ENCODE measurements at places on chromosomes 5 and 9.

GRCh38 chr5:14056039-14056438, 87.1 kb upstream of the TRIO start:
- DNase-seq, result no peak

- peak; percentile 48 for DNase-seq
Observed at GRCh38 chr9:33924978-33925797, 108.2 kb downstream of the UBE2R2 start.

DNA sequence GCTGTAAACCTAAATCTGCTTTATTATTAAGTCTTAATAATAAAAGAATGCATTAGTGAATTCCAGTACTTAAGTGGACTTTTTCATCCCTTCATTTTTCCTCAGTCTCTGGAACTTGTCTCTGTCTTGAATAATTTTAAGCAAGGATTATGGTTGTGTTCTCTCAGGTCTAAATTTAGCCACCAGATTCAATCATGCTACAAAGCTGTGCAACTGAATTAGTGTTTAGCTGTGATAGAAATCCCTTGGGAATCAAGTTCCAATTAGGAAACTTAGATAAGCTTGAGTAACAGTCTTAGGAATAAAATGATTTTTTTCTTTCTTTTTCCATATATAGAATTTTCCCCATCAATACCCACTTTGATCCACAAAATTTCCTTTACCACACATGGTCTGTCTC, 104.3 kb downstream of the PLPPR1 start:
- no peak for DNase-seq

GRCh38 chr5:100691085-100691484, 155.9 kb downstream of the FAM174A start:
- no peak for DNase-seq

DNA sequence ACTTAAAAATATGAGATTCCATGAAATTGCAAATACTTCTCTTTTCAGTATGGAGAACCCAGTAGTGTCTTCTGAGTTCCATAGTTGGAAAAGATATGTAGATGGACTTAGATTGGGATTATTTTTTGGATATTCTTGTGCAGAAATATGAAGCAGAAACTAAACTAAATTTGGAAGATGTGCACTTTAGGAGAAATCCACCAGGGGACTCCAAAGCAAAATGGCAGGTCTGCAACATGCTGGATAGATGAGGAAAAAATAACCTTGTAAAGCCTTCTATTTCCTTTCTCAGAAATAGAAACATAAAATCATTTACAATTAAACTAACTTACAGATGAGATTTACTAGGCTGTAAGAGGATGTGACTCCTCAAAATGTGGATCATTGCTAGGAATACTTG, 49.2 kb upstream of the MINAR2 start:
- no peak for DNase-seq

DNA sequence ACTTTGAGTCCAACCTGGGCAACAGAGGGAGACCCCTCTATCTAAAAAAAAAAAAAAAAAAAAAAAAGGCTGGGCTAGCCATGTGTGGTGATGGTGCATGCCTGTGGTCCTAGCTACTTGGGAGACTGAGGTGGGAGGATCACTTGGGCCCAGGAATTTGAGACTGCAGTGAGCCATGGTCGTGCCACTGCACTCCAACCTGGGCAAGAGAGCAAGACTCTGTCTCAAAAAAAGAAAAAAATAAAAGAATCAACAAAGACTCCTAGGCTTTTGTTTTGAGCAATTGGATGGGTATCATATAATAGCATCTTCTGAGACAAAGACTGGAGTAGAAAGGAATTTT, 481.7 kb upstream of the PAPPA start:
- DNase-seq, result no peak

GRCh38 chr5:115738830-115739229, 77.6 kb downstream of the CDO1 start:
- no peak for DNase-seq

DNA sequence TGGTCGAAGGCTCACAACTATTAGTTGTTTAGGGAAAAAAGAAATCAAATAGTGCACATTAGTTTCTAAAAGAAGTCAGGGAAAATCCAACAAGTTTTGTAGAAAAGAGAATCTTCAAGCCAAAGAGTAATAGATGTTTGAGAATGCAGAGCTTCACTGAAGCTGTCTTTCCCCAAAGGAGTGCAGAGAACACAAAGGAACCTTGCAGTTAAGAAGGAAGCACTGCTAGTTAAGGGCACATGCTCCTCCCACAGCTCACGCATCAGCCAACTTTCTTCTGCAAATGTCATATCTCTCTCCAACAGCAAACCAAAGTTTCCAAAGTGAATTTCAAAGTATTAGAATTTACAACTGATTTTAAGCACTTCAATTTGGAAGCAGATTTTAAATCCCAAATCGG, 116.4 kb upstream of the FST start:
- no peak for DNase-seq

DNA sequence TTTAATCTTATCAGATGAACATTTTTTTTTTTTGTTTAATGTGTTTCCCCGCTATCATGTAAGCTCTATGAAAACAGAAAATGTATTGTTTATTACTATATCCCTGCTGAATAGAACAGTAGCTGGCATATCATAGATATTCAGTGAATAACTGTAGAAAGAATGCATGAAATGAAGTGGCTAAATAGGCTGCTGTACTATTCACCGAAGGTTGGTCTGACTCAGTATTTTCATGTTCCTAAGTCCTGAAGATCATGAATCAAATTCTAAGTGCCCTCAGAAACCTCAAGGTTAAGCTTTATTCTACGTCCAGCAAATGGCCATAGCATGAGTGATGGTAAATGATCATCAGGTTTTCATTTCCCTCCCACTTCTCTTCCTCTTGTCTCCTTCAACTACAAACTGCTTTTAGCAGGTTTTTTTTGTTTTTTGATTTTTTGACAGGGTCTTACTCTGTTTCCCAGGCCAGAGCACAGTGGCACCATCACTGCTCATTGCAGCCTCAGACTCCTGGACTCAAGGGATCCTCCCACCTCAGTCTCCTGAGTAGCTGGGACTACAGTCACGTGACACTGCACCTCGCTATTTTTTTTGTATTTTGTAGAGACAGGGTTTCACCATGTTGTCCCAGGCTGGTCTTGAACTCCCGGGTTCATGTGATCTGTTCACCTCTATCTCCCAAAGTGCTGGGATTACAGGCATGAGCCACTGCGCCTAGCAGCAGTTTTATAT, 19.1 kb upstream of the ZFAND5 start:
- no peak for DNase-seq

- DNase-seq, result no peak
Observed at GRCh38 chr5:123511290-123511647, 708 bp upstream of the CSNK1G3 start.

DNA sequence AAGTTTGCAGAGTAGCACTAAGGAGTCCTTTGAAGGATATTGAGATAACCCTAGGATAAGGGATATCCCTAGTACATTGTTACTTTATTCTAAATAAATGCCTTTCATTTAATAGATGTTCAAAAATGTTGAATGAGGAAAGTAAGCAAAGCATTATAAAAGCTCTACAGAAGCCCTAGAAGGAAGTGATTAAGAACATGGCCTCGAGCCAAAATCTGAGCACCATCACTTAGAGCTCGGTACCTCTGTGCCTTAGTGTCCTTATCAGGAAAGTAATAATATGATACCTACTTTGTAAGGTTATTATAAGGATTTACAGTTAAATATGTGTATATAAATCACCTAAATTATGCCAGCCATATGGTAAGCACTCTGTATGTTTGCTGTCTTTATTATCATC, 242.6 kb downstream of the KIAA0825 start:
- peak; percentile 3 for DNase-seq

GRCh38 chr5:120146787-120147186, 317.3 kb upstream of the PRR16 start:
- no peak for DNase-seq

GRCh38 chr5:102624405-102624804, 125.6 kb upstream of the SLCO6A1 start:
- no peak for DNase-seq

DNA sequence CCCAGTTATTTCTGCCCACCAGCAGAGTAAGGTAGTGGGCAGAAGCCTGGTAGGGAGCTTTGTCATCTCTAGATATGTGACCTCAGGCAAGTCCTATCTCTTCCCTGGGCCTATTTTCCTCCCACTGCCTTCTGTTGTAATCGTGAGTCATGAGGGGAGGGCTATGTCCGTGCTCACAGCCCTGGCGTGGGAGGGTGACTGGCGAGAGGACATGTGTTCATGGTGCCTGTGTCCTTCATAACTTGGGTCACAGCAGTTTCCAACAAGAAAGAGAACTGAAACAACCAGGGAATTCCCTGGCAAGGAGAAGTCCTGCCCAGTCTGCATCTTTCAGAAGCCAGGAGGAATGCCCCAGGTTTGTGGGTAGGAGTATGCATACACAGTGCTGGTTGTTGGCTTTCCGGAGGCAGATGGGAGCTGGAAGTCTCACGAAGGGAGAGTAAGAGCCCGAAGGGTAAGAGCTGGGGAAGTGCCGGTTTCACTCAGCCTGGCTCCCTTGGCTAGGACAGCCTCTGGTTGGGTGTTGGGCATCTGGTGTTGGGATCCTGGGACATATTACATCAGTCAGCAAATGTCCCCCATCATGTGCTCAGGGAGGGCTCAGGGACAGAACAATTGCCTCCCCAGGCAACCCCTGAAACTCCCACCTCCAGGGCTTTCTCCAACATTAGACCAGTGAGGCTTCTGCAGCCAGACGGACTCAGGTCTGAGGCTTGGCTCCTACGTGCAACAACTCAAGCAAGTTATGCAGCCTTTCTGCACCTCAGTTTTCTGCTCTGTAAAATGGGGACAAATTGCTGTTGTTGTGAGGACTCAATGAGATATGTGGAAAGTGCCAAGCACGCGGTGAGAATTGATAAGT, 4.3 kb upstream of the TIFAB start:
- DNase-seq, result peak; percentile 97

DNA sequence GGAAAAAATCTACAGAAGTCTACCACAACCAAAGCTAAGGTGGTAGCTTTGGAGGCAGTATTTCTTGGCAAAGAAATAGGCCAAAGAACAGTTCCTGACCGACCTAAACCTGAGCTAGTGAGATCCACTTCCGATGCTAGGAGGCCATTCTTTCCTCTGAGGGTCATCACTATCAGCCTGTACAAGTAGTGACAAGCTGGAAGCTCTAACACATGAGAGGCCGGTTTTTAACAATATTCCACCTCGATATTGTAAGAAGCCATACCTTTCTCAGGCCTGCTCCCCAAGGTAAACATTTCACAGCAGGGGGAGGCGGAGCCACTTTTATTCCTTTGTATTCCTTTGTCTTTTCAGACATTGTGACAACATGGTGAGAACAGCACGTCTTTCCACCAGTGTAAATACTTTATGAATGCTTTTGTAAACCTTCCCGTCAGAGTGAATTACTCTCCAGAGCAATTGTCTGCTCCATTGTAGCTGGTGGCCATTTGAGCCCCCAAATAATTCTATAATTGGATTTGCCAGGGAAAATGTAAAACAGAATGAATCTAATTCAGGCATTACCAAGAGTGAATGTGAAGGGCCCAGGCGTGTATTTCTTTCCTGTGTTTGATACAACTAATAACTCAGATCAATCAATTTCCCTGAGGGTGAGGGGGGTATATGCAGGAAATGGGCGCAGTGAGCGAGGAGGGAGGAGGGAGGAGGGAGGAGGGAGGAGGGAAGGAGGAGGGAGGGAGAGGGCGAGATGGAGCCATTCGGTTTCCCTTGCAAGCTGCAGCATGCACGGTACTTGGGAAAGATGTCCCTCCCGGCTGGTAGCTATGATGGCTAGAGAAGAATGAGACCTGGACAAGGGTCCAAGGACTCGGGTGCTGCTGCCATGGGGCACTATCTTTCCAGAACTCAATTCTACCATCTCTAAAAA, 166.6 kb downstream of the CDK5RAP2 start:
- no peak for DNase-seq
